ENCODE measurements at places on chromosomes 4 and X.
A peak's percentile ranks its signal among the peaks of the same experiment; 100 is the strongest.

GRCh38 chr4:5996641-5997040 is 21.6 kb downstream of the C4orf50 start:
- DNase-seq, result no peak

DNA sequence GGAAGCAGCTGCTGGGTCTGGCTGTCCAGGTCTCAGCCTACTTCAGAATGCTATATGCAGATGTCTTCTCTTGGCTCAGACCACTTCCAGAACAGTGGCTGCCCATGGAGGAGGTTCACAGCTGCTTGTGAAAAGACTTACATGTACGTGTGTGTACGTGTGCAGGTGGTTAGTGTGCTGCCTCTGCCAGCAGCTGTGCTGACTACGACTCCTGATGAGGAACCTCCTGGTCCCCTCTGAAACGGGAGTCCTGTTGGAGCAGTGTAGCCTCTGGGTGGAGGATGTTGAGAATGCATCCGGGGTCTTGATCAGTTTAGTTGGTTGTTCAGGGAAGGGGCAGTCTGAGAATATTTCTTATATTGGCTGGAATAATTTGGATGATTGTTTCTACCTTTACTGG is 155.9 kb upstream of the WDR1 start:
- DNase-seq, result no peak

DNA sequence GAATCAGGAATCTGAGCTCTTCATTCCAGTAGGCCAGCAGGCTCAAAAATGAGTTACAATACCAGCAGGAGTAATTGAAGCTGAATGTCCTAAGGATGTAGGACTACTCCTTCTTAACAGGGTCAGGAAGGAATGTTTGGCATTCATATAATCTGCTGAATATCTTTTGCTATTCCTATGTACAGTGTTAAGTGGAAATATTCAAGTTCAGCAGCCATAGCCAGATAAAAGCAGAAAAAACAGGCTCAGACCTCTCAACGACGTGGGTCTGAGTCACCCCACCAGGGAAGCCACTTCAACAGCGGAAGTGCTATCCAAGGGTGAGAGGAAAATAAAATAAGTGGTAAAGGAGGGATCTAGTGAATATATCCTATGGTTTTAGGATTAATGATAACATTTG is 577.0 kb downstream of the SPOCK3 start:
- no peak for DNase-seq

DNA sequence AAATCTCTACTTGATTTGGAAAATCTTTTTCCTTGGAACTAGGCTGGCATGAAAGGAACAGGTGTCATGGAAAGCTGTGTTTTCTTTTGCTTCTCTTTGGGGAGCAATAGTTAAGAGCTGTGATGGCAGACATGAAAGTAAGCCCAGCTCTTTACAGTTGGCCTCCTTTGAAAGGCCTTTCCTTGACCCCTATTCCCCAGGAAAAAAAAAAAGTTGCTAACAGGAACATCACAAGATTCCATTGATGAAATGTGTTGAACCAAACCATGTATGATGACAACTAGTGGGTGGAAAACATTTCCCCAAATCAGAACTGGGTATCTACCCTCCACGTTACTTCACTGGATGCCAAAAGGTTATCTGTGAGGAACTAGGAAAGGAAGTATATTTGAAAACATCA is 190.7 kb upstream of the RPL34 start:
- no peak for DNase-seq

DNA sequence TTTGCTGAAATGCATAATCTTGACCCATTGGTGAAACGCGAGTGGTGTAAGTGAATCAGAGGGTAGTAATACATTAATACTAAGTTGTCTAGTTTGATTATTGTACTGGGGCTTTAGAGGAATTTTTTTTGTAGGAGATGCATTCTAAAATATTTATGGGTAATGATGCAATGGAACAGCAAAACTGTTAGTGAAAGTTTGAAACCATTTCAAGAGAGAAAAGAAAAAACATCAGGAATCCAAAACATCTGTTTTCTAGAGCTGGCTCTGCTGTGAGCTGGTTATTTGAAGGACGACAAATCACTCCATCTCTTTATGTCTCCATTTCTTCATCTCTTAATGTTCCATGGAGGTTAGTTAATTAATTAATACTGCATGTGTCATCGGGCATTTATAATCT is 351.9 kb upstream of the FAT1 start:
- no peak for DNase-seq

GRCh38 chr4:89727238-89727637 is 109.7 kb downstream of the SNCA start:
- DNase-seq, result no peak

DNA sequence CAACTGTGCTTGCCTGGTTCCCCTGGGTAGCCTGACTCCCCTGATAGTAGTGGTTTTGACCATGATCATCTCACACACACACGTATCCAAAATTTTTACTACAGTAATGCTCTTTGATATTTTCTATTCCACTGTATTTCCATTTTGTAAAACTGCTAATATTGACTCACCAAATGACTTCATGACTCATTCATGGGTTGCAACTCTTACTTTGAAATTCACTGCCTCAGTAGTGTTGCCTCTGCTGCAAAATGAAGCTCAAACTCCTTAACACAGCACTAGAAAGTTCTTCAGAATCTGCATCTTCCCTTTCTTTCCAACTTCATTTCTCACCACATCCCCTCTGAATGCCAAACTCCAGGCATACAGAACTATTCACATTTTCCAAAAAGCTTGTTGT is 20.3 kb downstream of the QRFPR start:
- DNase-seq, result no peak

GRCh38 chr4:110637408-110638088 is 14.7 kb upstream of the PITX2 start:
- no peak for DNase-seq

DNA sequence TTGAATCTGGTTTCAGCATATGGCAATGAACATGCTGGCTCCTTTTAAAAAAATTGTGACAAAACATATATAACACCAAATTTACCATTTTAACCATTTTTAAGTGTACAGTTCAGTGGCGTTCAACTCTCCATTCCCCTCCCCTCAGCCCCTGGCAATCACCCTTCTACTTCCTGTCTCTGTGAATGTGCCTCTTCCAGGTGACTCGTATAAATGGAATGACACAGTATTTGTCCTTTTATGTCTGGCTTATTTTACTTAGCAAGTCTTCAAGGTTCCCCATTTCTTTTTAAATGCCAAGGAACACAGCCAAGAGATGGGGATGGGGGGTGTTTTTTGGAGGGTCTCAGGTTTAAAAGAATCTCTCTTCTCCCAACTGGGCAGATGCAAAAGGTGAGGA is 35.4 kb upstream of the BCLAF3 start:
- DNase-seq, result peak; percentile 1

GRCh38 chrX:153885208-153885787 is 675 bp downstream of the L1CAM start:
- no peak for DNase-seq

GRCh38 chr4:15457406-15458201 is 12.1 kb upstream of the CC2D2A start:
- DNase-seq, result no peak

DNA sequence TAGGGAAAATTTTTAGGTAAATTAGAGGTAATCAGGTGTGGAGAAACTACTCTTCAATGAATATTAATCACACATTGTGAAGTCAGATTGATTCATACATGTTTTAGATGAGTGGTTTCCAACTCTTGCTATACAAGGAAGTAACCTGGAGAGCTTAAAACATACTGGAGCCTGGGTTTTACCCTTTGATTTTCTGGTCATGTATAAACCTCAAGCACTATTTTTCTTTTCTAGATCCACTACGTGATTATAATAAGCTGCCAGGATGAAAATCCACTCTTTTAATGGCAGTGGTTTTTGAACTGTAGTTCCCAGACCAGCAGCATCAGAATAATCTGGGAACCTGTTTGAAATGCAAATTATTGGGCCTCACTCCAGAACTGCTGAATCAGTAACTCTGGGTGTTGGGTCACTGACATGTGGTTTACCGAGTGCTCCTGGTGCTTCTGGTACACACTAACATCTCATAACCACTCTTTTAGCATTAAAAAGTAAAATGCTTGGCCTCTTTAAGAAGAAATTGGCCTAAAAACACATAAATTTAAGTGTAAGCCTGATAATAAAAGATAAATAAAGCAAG is 63.4 kb downstream of the DCAF12L1 start:
- no peak for DNase-seq

DNA sequence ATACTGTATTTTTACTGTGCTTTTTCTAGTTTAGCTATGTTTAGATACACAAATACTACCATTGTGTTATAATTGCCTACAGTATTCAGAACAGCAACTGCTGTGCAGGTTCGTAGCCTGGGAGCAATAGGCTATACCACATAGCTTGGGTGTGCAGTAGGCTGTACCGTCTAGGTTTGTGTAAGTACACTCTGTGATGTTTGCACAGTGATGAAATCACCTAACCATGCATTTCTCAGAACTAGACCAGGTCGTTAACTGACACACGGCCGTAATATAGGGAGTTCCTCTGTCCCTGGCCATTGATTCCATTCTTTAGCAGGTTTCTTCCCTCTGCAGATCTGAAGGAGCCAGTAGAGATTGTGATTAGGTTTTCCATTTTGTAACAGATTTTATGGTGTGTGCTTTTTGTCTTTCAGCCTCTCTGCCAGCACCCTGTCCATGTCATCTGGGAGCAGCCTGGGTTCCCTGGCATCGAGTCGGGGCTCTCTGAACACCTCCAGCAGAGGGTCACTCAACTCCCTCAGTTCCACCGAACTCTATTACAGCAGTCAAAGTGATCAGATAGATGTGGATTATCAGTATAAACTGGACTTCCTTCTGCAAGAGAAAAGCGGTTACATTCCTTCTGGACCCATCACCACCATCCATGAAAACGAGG is 59.5 kb downstream of the CLDN22 start:
- no peak for DNase-seq

DNA sequence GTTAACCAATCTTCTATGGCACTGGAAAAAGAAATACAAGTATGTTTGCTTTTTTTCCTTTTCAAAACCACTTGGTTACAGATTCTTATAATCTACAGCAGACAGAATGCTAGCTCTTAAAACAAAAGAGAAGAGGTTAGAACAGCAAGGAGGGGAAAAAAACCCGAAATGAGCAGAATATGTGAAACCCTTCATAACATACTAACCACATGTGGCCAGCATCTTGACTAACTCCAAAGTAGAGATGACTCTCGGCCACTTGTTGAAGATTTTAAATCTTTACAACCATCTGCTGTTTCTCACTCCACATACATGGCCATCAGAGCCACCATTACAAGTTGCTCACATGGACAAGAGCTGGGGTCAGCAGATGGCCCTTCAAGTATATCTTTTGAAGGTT is 100.3 kb downstream of the PAPSS1 start:
- DNase-seq, result no peak

DNA sequence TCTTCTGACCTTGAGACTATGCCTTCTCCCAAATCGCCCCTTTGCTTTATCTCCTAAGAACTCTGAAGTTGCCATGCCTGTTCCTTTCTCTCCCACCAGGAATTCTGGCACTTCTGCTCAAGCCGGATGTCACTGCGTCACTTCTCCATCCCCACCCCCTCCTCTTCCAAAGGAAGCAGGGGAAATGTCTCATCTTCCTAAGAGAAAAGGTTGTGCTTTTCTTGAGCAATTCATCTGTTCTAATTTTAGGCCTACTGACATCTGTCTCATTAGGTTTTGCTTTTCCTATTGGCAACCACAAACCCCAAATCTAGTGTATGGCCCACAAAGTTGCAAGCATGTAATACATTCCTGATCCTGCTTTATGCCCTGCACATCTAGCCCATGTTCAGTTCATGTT is 163.1 kb upstream of the PLAC1 start:
- DNase-seq, result no peak

- DNase-seq, result no peak
Measured at GRCh38 chr4:153471698-153472093, 5.5 kb downstream of the TMEM131L start.

DNA sequence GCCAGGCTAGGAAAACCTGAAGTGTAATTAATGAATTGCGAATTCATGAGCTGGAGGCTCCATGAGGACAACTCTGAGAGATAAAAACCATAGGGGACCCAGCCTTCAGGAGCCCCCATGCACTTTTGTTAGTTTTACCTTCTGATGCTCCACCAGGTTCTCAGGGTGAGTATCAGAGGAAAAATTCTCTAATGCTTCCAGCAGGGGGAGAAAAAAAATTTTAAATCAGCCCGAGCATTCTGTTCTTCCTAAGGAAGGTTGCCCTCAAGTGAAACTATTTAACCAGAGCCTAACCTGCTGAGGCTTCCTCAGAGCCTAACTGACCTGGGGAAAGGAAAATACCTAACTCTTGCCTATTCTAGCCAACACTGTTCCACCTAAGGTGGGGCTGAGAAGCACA is 552.6 kb downstream of the PPARGC1A start:
- DNase-seq, result no peak

GRCh38 chr4:18930487-18930886 is 908.9 kb upstream of the LCORL start:
- no peak for DNase-seq

DNA sequence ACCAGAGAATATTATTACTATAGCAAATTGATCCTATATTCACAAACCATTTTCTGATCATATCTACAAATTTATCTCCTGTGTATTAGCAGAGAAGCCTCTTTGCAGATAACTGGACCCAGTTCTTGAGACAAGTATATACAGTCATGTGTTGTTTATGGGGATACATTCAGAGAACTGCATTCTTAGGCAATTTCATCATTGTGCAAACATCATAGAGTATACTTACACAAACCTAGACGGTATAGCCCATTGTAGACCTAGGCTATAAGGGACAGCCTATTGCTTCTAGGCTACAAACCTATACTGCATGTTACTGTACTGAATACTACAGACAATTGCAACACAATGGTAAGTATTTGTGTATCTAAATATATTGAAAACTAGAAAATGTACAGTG is 152.5 kb upstream of the SPANXN4 start:
- DNase-seq, result no peak

DNA sequence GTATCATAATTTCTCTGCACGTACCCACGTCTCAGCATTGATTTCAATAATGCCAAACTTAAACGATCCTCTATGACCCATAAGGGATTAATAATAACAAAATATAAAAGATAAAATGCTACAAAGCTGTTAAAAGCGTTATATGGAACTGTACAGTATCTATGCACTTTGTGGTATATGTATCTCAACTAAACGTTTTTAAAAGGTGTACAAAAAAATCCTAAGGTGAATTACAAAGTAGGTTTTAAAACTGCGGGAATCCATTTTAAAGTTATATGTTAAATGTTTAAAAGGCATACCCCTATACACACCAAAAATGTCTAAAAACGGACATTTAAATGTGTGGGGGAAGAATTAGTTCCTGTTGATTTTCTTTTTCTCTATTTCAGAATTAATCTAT is 860 bp downstream of the ZNF182 start:
- no peak for DNase-seq

DNA sequence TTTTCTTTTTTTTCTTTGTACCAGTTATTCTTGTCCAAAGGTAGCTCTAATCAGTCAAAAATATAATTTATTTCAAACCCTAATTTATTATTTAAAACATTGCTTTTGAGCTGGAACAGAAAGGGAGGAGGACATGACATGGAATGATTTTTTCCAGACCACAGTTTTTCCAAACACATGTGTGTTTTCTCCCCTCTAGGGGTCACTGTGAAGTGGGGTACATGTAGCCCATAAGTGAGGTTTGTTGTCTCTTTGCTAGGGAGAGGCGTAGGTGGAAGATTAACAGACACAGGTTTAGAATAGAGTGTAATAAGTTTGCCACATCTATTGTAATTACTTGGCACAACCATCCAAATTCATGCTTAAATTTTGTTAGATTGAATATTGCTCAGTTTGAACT is 83.0 kb downstream of the TNIP2 start:
- DNase-seq, result no peak

GRCh38 chrX:40953369-40953768 is 131.9 kb upstream of the USP9X start:
- DNase-seq, result no peak

All from PC-9 (cell line).